Femur (tissue), 1 donor: ENCODE measurements at places on chromosomes 2 and 18.

DNA sequence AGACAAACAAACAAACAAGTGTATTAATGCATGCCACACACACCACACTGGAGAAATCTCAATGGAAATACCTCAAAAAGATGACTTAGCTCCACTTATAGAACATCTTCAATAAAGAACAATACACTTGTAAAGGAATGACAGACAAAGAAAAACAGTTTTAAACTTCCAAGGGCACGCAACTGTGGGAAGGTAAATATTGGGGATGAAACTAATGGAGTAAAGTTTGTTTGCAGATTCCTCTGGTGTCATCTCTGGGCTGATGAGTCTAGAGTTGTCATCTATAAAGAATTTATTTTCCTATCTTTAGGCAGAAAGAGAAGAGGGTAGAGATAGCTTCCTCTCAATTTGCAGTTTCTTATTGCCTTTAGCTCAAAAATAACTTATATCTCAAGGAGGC lies 144.0 kb upstream of the ZC3H15 start:
- DNase-seq, result no peak

- no peak for DNase-seq
Observed at GRCh38 chr2:29055601-29056000, 18.7 kb downstream of the PCARE start.

DNA sequence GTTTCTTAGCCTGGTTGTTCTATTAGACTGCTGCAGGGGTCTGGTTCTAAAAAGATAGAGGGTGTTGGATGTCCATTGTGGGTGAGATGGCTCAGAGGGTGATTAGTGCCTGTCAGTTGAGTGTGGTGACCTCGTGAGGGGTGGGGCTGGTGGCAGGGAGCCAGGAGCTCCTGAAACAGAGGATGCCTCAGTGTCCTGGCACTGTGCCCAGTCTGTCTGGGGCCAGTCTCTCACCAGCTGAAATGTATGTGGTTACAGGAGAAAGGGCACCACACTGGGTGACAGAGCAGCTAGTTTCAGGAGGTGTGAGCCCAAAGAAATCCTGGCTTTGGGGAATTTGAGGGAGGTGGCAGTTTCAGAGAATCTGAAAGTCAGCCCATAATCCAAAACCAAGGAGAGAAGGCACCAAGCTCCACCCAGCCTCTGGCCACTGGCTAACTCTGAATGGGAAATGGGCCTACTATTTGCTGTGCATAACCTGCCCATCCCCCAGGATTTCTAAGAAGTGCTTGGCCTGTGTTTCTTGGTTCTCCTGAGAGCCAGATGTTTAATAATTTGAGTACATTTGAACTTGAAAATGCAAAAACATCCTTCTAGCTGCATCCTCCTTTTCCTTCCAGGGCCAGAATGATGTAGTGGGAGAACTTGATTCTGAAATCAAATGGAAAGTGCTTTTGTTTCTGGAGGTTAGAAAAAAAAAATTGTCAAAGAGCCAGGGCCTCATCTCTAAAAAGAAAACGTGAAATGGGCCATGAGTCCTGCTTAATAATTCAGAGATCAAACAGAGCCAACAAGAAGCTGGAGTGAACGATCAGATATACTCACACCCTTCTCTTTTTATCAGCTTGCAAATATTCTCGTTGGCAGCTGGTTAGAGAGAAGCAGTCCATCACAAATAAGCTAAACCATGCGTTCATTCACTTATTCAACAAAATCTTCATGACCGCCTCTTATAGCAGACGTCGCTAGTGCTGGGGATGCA lies 92.3 kb downstream of the B3GNT2 start:
- DNase-seq, result peak; percentile 82

DNA sequence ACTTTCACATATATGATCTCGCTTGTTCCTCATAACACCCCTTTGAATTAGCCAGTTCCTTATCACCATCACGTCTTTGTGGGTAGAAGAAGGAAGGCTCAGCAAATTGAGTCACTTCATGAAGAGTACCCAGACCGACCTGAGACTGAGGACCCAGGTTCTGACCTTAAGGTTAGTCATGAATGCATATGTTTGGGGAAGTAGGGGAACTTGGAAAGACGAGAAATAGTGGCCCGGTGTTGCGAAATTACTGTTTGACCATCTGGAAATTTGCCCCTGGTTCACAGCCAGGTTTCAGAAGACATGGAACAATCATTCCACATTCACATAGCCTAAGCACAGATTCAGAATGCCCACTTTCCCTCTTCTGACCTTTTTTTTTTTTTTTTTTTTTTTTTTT lies 59.8 kb downstream of the MEIS1 start:
- no peak for DNase-seq

DNA sequence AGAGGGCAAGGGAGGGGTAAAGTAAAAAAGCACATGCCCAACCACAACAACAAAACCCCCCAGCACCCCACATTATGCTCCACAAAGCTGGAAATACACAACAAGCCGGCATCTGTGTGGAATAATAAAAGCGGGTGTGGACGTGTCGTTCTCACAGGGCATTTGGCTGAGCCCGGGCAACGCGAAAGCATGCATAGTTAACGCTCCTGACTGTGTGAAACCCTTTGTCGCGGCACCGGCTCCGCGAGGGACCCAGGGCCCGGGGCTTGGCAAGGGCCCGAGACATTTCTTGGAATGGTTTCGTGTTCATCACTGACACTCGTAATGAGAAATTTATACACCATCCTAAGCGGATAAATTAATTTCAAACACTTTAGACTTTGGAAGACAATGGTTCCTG lies 165.6 kb downstream of the INHBB start:
- no peak for DNase-seq

GRCh38 chr2:208546860-208547650 lies 140.5 kb downstream of the PTH2R start:
- DNase-seq, result no peak

DNA sequence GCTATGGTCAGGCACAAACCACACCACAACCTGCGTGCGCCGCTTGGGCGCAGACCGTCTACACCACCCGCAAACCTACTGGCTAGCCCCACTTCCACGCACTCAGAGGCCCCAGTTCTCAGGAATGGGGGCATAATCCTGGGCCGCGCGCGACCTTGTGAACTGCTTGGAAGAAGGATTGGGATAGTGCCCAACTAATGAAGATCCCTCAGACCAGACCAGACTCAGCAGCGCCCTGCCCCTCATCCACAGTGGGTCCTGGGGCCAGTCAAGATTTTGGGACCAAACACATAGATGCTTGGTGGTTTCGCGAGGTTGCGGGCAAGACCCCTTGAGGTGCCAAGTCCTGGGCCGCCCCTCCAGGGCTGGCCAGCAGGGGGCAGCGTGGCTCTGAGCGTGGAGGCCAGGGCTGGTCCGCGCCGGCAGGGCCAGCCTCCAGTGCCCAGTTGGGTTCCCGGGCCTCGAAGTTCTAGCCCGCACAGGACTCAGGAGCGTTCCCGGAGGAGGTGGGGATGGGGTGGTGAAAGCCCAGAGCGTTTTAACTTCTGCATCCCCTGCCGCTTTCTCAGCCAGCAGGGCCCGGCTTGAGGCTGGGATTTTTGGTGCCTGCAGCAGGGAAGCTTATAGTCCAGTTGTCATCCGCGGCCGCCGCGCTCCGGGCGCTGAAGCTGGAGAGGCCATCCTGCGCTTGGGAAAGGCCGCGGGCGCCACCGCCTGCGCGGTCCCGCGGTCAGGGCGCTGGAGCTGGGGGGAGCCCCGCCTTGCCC lies 8.3 kb downstream of the OSR1 start:
- peak; percentile 64 for DNase-seq

- DNase-seq, result no peak
Observed at GRCh38 chr2:12931186-12931844, 214.6 kb downstream of the TRIB2 start.

GRCh38 chr18:55236150-55236931 lies 277.1 kb upstream of the CCDC68 start:
- no peak for DNase-seq
